ENCODE measurements at places on chromosomes 7 and 10. TPM values are rescaled to one million over a fixed set of nuclear protein-coding genes. Genes with fewer than 3 reads are reported as not detected.

GRCh38 chr7:98254951-98255610 is 3.0 kb upstream of the TECPR1 start:
- no peak for DNase-seq

DNA sequence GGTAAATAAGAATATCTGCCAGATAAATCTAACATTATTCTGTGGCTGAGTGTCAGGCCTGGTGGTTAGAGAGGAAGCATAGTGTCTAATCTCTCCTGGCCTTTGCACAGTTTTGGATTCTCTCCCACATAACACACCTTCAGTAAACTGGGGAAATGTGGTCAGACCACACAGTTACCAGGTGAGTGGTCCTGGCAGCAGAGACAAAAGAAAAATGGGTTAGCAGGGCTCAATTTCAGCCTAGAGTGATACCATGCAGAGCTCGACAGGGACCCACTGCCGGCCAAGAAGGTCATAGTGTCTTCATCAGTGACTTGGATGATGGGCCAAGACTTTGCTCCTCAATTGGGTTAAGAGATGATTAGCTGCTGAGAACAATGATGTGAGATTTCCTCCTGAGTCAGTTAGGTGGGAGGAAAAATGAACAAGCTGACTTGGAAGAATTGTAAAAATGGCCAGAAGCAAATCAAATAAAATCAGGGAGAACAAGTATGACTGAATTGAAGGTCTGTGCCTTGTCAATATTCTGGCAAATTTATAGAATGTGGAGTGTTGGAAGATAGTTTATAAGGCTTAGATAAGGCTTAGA is 69.2 kb upstream of the EFCAB10 start:
- DNase-seq: no peak

GRCh38 chr10:45673074-45673648 is 589 bp upstream of the ZFAND4 start:
- no peak for DNase-seq

DNA sequence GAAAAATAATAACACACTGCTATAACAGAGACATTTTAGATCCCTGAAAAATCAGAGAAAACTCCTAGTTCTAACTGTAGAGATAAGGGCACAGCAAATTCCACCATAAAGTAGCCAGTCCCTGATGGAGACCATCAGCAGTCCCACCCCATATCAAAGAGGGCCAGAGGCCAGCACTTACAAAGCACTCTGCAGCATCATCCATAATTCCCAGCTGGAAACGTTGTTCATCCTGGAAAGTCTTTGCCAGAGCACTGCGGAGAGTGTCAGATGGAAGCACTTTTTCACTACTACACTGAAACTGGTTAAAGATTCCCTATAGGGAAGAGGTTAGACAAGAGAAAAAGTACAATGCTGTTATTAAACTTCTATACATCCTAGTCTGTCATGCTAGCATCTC is 45.8 kb downstream of the USP54 start:
- no peak for DNase-seq

- DNase-seq: no peak
Measured at GRCh38 chr10:86269332-86269731, 97.3 kb downstream of the GRID1 start.

GRCh38 chr10:36116731-36117130 is 474.6 kb upstream of the FZD8 start:
- DNase-seq: no peak

DNA sequence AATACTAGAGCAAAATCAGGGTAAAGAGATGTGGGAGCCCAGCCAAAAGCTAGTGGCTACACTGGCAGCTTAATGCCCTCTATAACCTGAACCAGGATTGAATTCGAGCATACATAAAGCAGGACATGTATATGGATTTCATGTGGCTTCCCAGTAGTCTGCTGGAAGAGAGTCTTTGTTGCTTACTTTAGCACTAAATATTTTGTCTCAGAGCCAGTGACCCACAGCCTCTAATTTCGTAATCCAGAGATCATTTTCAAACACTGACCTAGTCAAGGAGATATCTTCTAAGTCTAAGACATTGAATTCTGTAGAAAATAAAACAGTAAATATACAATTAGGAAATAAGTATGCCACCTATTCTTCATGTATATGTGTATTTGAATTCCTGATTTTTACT is 64.2 kb upstream of the GNAI1 start:
- no peak for DNase-seq

DNA sequence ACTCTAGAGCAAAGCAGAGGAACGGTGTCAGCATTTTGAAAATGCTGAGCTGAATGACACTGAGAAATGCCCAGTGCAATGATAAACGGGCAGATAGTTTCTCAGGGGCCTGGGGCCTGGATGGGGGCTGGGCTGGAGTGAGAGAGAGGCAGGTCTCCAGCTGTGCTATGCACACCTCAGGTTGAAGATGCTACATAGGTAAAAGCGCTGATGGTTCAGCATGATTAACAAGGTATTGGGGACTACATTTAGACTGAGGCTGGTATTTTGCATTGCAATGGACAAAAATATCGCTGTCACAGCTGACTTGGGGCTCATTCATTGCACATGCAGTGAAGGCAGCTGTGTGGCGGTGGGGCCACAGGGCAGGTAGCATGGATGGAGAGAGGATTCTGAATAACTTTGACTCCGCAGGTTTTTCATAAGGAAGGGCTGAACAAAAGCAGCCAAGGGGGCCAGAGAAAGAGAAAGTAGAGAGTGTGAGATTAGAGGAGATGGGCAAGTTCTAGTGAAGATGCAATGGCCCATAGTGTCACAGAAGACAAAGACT is 290.8 kb upstream of the ZNF32 start:
- DNase-seq: no peak

DNA sequence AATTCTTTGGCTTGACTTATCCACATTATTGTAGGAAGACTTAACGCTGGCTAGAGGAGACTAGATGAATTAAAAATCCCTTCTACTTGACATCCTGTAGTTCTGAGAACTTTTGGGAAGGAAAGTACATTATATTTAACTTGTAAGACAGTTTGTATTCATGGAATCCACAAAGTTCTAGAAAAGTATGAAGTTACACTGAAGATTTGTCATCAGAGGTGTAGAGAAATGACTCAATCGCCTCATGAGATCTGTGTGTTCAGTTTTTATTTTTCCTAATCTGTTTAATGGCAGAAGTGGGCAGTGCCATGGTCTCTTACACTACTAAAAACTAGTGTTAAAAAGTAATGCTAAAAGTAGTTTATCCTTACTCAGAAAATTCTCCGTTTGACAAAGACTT is 89.1 kb upstream of the SMIM30 start:
- no peak for DNase-seq

GBX1 gene
- total RNA-seq: not detected

MYO1G gene
- not detected for total RNA-seq

EBLN1 gene
- not detected for total RNA-seq

MKX gene
- not detected for total RNA-seq

AGMO gene
- 0.30 TPM for total RNA-seq

ADCY1 gene
- total RNA-seq: 7.4 TPM
